ENCODE measurements at places on chromosomes 4 and X.

DNA sequence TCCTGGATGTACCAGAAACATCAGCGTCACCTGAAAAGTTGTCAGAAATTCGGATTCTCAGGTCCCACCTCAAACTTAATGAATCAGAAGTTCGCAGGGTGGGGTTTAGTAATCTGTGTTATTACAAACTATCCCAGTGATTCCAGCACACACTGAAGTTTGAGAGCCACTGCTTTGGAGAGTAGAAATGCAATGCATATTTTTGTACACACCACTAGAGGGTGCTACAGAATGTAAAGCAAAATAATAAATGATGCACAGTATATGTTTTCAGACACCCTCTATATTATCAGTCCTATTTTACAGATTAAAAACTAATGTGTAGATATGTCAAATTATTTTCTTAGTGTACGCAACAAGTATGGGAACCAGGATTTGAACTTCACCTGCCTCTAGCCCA lies 2.4 kb upstream of the MORF4L2 start:
- peak; percentile 45 for DNase-seq

- no peak for DNase-seq
Measured at GRCh38 chrX:16511796-16512776, 137.9 kb upstream of the S100G start.

GRCh38 chrX:11119313-11119943 lies 8.3 kb downstream of the HCCS start:
- DNase-seq: no peak

DNA sequence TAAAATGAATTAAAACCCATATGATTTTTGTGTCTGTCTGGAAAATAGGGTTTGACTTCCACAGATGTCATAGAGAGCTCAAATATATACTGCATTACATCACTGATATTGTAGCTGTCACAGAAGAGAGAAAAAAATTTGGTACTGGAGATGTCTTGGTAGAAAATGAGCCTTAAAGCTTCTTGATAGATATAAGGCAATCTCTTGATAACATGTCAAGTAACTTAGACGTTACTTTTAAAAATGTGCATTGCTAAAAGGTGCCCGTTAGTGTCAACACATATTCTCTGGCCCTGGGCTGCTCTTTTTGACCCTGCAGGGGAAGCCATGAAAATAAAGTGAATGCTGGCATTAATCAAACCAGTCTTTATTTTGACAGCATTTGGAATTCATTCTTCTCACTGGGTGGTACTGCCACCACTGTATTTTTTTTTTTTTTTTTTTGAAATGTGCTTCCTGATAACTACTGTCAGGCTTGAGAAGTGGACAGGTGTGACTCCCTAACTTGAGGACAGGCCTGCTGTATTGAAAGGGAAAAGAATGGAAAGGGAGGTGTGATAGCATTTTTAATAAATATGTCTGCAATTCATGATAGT lies 53.0 kb upstream of the RAPGEF2 start:
- DNase-seq: no peak

DNA sequence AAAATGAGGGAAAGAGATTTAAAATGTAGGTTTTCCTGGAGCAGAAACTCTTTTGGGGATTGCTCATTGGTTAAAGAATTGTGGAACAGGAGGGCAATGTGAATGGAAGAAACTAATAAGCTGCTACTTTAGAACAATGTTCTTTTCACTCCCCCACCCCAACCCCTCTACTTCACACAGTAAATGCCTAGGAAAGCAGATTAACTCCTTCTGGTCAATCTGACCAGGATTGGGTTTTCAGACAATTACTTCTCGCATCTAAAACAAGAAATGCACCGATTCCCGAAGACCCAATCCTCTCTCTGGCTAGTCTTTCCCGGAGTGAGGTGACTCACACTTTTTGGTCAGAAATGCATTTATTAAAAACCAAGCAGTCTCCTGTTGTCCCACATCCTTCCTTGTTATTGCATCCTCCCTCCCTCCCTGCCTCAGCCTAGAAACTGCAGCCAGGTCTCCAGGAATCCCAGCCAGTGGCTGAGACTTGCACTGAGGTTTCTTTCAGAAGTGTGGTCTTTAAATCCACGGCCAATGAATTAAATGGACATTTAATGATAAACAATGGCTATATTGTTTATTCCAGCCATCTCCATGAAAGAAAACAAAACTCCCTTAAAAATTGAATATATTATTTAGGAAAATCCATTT lies 21.4 kb downstream of the MFAP3L start:
- no peak for DNase-seq

DNA sequence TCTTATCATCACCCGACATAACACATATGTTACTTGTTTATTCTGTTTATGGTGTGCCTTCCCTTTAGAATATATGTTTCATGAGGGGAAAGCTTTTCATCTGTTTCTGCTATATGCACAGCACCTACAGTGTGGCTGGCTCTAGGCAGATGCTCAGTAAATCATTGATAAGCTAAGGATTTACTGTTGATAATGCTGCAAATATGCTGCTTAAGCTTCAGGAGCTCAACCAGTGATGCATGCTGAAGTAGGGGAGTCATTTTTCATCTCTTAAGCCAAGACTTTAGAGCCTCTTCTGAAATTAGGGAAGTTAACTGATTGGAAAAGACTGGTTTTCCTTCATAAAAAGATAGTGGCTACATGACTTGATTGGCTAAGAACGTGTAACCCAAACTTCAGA lies 16.4 kb downstream of the FAT4 start:
- DNase-seq: no peak

DNA sequence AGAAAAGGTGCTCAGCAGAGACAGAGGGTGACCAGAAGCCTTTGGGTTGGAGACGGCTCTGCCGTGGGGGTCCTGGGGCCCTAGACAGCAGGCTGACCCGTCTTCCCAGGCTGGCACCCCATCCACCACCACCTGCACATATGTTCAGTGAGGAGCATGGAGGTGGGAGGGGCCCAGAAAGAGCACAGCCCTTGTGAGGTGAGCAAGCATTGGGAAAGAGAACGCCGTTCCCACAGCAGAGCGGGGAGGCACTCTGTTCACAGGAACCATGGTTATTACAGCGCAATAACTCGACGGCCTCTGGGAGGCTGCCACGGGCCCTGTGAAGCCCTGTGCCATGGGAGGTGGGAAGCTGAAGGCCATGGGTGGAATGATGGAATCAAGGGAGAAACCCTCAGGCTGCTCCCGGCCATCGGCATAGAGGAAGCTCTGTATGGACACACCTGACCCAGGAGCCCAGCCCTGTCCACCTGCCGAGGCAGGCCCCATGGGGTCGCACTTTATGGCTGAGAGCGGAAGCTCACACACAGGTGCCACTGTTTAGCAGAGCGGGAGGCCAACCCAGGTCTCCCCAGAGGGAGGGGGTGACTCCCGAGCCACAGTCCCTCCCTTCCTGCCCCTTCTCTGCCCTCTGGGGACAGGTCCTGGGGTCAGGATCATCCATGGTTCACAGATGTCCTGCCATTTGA lies 93.5 kb upstream of the AFAP1 start:
- DNase-seq: no peak

GRCh38 chr4:184255871-184256642 lies 38.4 kb upstream of the ENPP6 start:
- DNase-seq: no peak

DNA sequence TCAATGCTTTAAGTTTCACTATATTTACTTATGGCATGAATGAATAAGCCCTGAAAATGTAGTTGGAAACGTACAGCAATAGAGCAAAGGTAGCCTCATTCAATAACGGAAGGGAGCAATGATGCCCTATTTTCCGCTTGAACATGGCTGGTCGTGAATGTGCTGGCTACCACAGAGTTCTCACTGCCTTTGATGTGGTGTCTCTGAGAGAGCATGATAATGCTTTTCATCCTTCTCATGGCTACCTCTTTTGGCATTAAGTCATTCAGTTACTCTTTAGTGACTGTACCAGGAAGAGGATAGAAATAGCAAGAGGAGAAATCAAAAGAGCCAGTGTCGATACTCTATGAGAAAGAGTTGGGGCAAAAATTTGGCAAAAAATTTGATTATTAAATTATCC lies 308.0 kb downstream of the PPP3CA start:
- peak; percentile 65 for DNase-seq
